ENCODE measurements at places on chromosomes 16 and 17.
A peak's percentile ranks its signal among the peaks of the same experiment; 100 is the strongest.

DNA sequence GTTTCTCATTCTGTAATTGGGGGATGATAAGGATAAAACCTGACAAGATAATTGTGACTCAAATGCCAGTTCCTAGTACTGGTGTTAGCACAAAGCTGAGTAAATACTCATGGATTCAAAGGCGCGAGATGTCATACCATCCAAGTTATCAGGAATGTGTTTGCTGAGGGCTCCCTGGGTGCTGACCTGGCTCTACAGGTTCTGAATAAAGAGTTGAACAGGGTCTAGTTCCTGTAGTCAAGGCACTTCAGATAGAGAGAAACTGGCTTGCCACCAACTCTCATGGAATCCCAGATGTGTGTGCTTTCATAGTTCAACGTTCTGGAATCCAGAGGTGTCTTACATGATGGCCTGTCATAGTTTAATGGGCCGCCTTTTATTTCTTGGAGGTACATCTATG is 141.6 kb downstream of the PRKCA start:
- DNase-seq: no peak

- no peak for DNase-seq
These were observed 19.8 kb downstream of the HOXB1 start for GRCh38 chr17:48510761-48511604.

- no peak for DNase-seq
These were observed 1.6 kb upstream of the SMTNL2 start for GRCh38 chr17:4582691-4583090.

DNA sequence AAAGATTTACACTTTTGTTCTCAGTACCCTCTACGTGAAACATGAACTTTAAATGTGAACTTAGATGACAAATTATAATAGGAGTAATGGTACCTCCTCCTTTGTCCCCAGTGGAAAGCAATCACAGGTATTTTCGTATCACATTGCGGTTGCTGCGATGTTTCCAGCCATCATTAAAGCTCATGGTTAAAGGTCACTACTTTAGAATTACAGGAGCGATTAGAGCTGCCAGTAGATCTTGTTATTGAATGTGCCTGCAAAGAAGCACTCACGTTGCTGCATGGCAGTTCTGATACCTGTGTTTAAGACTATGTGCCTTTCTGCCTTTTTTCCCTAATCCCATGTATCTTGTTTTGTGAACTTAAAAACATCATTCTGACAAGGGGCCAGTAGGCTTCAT is 301.0 kb downstream of the CPPED1 start:
- DNase-seq: no peak

DNA sequence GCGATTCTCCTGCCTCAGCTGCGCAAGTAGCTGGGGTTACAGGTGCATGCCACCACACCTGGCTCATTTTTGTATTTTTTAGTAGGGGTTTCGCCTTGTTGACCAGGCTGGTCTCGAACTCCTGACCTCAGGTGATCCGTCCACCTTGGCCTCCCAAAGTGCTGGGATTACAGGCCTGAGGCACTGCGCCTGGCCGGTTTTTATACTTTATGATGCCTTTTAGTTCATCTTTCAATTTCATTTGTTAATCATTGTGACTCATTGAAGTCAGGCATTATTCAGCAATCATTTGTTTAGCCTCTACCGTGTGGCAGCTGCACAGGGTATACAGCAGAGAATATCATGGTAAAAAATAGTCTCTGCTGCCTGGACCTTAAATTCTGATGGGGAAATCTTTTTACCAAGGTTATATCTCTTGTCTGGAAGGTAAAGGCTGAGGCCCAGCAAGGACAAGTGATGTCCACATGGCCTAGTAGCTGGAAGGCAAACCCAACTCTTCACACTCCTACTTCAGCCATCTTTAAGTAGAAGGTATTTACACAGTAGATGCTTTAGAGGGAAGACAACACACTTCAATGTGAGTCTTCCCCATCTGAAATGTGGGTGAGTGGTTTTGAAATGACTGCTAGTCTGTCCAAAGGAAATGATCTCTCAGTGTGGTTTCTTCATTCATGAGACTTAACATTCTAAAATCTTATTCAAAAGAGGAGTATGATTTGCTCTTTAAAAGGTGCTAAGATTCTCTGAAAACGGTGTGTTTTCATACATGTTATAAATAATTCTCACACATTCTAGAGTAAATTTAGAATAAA is 2.4 kb downstream of the PRPSAP2 start:
- DNase-seq: peak; percentile 10

GRCh38 chr17:74182041-74182723 is 21.3 kb upstream of the RPL38 start:
- no peak for DNase-seq

- peak; percentile 60 for DNase-seq
These were observed 44.4 kb downstream of the PPL start for GRCh38 chr16:4892361-4893102.

GRCh38 chr17:30271102-30271501 is 20.6 kb downstream of the BLMH start:
- DNase-seq: peak; percentile 96

DNA sequence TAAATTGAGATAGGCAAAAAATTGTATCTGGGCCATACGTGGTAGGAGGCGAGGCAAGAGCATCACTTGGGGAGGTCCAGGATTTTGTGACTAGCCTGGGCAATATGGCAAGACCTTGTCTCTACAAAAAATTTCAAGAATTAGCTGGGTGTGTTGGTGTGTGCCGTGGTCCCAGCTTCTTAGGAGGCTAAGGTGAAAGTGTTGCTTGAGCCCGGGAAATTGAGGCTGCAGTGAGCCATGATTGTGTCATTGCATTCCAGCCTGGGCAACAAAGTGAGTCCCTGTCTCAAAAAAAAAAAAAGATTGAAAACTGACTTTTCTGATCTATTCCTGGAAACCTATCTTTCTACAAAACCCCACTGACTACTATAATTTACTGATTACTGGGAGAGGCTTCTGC is 26.7 kb downstream of the CDK12 start:
- DNase-seq: no peak

DNA sequence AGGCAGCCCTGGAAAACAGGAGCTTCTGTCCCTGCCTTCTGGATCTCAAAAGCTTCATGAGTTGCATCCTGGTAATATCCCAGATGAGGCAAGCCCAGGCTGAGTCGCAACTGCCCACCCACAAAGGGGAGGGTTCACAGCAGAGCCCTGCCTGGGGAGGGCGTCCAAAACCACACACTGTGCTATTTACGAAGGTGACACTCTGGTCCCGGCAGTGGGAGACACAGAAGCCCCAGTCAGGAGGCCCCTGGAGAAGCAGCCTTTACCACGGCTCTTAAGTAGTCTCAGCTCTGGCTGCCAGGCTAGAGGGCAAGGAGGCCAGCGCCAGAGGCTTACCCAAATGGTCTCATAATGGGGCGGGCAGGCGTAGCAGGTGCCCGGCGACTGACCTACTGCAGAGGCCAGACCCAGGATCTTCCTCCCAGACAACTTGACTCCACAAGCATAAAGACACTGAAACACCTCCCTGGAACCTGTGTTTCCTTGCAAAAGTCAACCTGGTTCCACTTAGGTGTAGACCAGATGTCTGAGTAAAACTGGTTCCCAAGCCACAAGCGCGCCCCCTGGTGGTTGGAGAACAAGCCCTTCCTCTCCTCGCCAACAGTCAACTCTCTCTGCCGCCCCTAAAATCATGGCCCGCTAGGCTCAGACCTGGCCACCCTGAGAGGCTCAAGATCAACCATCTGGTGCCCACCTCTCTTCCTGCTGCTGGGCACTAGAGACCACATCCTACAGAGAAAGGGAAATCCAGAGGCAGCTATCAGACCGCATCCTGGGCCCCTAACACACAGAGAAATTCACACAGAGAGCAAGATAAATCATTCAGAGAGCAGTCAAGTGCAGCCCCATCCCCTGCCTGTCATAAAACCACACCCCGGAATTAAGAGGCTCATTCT is 5.2 kb downstream of the AXIN2 start:
- DNase-seq: peak; percentile 79

GRCh38 chr16:15874745-15875314 is 13.6 kb downstream of the CEP20 start:
- peak; percentile 88 for DNase-seq

DNA sequence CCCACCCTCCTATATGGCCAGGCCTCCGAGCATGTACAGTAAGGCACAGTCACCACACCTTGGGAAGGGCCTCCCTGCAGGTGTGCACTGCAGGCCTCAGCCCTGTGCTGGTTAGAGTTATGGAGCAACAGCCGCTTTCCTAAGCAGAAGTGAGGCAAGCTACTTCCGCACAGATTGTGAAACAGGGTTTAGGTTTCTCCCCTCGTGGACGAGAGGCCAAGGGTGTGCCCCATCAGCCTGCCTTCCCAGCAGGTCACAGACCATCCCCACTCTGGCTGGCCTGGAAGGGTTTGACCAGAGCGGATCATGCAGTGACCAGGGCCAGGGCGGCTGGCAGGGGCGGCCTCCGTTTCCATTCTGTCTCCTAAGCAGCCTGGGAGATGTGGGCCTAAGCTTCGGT is 4.7 kb downstream of the MSRB1 start:
- DNase-seq: no peak

GRCh38 chr16:79772048-79772447 is 171.5 kb upstream of the MAF start:
- DNase-seq: no peak

DNA sequence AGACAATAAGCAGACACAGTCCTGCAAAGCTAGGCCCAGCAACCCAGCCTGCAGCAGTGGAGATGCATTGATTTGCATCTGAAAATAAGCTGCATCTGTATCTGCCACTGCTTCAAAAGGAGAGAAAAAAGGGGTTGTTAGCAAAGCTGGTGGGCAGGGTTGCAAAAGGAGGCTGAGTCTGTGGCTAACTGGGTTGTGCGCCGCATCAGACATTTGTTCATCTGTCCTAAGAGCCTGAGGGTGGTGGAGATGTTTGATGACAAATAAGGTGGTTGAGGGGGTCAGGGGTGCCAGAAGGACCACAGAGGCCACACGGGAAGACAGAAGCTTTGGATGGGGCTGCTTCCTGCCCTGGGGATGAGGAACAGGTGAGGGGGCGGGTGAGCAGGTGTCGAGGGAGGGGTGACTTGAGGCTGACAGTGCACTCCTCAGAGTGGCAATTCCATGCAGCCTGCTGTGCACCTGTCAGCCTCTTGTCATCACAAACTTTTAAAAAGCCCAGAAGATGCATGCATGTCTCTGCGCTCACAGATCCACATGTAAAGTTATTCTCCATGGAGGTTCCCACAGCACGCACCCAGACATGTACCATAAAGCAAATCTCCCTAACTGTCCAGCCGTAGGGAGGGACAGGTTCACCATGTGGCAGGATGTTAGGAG is 35.4 kb downstream of the WSB1 start:
- no peak for DNase-seq

GRCh38 chr17:15134363-15134762 is 130.8 kb downstream of the PMP22 start:
- no peak for DNase-seq

DNA sequence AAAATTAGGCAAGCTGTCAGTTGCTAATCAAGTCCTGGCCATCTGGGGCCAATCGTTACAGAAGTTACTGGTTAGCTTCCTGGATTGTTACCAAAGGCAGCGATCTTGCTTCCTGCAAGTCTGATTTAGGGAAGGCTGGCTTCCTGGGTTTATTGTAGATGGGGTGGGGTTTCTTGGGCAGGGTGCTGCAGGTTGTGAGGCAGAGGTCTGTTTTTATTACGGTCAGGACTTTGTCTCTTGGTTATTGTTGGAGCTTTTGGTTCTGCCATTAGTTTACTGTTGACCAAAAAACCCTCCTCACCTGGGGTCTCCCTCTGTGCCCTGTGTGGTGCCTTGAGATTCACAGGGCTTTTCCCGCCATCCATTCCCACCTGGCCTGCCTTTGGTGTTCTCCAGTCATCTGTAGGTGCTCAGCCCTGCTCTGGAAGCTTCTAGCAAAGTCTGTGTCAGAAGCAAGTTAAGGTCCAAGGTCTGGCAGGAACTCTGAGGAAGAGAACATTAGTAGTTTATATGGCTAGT is 36.9 kb downstream of the SLC47A1 start:
- DNase-seq: no peak

DNA sequence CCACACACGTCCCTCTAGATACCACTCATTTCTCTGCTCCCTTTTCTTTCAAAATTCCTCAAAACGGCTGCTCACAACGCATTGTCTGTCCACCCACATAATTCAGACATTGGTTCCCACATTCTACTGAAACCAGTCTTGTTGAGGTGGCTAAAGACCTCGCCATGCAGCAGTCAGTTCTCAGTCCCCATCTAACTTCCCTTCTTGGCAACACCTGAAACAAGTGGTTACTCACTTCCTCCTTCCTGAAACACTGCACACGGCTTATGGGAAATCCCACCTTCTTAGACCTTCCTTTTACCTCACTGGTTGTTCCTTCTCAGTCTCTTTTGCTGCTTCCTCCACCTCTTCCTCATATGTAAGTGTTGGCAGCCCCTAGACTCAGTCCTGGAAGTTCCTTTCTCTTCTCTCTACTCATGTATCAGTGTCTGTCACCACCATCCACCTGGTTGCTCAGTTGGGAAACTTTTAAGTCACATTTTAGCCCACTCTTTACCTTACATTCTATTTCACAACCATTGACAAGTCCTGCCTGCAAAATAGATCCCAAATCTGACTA is 277.1 kb downstream of the CEP112 start:
- DNase-seq: no peak
